GM03348 (cell line): ENCODE measurements at places on chromosomes 3 and 15.

- DNase-seq = peak; percentile 85
Measured at GRCh38 chr3:72661115-72661457, 187.2 kb downstream of the SHQ1 start.

- no peak for DNase-seq
Measured at GRCh38 chr15:39267685-39268084, 313.2 kb upstream of the THBS1 start.

GRCh38 chr15:28726102-28726501, 13.9 kb upstream of the GOLGA8M start:
- DNase-seq = no peak

GRCh38 chr15:65336493-65337435, 32.3 kb downstream of the RNU5B-1 start:
- DNase-seq = no peak

GRCh38 chr15:74384566-74384880, 17.1 kb upstream of the CYP11A1 start:
- no peak for DNase-seq

- peak; percentile 98 for DNase-seq
Measured at GRCh38 chr15:33194704-33195670, at the start of gene FMN1. Gene FMN1, minus strand, starts transcription at chr15:33194714. Its CDS starts 39,800 bp downstream, at chr15:33154914.

DNA sequence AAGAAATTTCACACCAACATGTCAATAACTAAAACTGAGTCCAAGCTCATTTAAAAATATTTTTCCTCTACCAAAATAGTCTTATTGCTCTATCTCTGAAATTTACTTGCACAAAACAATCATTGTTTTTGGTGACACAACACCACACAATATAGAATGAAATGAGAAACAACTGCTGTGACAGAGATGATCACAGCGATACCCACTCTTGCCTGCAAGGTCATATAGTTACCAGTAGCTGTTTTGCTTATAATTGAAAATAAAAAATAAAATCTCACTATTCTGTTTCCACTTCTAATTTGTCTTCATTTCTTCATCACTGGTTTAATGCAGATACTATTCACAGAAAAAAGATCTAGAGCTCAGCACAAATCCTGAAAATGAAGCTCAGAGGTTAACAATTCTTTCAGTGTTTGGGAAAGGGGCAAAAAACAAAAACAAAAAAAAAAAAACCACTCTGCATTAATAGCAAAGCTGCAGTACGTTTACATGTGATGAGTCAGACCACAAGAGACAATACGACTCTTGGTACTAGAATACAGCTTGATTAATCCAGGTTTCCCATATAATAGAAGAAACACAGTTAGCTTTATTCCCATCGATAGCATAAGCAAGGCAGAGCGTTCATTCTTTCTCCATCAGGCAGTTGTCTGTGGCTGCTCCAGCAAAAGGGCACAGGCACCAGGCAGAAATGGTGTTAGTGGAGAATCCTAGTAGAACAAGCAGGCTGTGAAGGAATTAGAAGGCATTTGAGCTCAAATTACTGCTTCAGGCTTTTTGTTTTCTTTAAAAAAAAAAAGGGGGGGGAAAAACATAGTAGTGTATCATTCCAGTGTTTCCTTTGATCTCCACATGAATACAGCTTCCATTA, 773 bp downstream of the ANKRD28 start:
- DNase-seq = no peak

GRCh38 chr3:13495921-13496723, 16.0 kb downstream of the HDAC11 start:
- DNase-seq = peak; percentile 89

DNA sequence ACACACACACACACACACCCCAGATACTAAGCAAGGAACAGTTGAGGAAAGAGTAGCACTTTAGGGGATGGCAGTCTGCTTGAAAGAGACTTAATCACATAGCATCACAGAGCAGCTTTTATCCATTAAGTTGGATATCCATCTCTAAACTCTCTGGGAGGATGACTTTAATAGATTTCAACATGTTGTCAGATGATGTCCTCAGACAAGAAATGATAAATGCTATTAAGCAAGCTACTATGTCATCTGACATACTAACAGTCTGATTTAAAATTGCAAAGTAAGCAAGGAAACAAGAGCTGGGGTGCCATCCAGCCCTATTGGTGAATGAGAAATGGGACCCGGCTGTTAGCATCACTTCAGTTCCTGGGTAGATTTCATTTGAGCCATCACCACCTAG, 136.9 kb downstream of the PLCL2 start:
- no peak for DNase-seq

DNA sequence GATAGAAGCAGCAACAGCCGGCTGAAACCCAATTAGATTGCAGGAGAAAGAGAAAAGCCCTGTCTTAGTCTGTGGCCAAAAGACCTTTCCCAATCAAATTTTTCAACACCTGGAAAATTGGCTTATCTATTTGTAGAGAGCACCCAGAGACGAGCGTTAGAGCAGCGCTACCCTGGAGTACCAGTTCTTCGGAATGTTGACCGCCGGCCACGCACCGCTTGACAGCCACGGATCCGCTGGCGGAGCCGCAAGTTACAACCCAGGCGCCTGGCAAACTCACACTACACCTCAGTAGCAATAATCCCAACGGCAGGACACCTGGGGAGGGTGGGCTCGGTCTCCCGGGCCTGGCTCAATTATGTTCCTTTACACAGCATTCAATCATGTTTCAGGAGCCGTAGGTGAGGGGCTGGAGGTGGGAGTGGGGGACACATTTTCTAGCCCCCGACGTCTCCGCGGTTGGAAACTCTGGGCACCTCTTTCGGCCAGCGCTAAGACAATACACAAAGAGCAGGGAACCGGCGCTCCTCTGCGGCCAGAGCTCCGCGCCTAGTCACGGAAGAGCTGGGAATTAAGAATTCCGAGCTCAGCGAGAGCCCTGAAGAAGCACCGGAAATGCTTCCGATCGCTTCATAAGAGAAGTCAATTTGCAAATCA, 1.2 kb downstream of the MB21D2 start:
- peak; percentile 51 for DNase-seq

DNA sequence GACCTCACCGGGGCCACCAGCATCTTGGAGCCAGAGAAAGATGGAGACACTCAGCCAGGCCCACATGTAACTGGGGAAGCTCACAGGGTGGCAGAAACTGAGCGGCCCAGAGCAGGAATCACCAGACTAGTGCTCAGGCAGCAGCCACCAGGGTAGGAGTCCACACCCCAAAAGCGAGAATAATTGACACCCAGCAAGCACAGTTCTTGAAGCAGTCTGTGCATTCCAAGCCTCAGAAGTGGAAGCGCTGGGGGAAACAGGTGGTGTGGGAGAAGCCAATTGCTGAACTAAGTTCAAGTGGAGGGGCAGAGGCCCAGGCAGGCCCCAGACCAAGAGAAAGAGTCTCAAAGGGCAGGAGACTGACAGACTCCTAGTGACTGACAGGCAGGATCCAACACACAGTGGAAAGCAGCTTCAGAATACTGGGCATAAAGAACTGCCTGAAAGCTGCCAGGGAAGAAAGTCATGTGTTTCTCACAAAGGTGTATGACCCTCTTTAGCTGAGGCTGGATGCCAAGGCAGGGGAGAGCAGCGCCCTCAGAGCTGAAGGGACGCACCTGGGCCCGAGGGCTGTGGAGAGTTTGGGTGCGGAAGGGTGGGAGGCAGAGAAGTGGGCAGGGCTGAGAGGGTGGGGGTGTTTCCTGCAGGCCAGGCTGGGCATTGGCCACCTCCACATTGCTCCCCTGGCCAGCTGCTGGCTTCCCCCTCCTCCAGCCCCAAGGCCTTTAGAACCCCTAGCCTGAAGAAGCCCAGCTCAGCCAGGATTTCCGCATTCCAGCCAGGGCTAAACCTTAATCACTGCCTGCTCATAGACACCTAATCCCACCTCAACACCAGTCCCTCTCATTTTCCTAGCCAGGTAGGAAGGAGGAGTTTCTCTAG, 7.7 kb downstream of the NT5DC2 start:
- no peak for DNase-seq

- no peak for DNase-seq
Measured at GRCh38 chr3:89238846-89239245, 131.4 kb downstream of the EPHA3 start.

DNA sequence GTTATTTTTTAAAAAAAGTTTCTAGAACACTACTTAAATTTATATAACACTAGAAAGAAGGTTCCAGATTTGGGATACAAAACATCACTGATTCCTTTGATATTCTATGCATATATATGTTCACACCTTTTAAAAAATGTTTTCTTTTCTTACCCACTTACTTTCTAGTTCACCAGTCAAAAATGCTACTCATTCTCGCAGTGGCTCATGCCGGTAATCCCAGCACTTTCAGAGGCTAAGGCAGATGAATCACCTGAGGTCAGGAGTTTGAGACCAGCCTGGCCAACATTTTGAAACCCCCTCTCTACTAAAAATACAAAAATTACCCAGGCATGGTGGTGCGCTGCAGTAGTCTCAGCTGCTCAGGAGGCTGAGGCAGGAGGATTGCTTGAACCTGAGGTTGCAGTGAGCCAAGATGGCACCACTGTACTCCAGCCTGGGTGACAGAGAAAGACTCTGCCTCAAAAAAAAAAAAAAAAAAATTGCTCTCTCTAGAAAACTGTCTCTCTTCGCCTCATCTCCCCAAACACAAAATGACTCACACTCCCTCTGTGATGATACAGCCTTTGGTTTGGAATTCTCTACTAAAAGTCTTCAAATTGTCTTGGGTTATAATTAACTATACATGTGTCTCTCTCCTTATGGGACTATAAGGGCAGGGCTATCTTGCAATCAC, 52.6 kb upstream of the TGFBR2 start:
- DNase-seq = peak; percentile 62

GRCh38 chr3:125140818-125141595, 71.5 kb downstream of the SLC12A8 start:
- no peak for DNase-seq

GRCh38 chr3:123695731-123696640, 111.1 kb upstream of the HACD2 start:
- DNase-seq = no peak

- DNase-seq = no peak
Measured at GRCh38 chr3:128496019-128496601, 3.1 kb upstream of the GATA2 start.

GRCh38 chr3:114994554-114995341, 152.3 kb downstream of the ZBTB20 start:
- no peak for DNase-seq

DNA sequence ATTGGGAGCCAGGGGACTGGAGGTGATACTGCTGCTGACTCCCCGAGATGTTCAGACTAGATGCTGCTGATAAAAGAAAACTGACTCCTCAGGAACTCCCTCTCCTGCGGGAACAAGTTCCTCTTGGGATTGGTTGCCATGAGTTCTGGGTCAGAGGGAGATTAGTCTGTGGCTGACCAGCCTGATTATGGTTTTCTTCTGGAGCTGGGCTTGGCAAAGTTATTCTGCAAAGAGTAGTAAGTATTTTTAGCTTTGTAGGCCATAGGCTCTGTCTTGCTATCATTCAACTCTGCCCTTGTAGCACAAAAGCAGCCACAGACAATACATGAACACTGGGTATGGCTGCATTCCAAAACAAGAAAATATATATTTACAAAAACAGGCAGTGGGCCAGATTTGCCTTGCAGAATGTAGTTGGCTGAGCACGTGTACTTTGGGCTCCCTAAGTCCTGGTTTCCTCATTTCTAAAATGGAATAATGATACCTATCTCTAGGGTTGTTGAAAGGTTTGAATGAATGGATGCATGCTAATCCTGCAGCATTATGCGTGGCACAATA, 796.8 kb downstream of the AGBL1 start:
- no peak for DNase-seq
